Tracheal epithelial cell (primary cell): ENCODE measurements at places on chromosomes 2 and 18. TPM values are rescaled to one million over a fixed set of nuclear protein-coding genes. Genes with fewer than 3 reads are reported as not detected.

Gene FBXO48
- 0.24 and 0.64 TPM in 2 replicates for total RNA-seq

Gene ALPG
- total RNA-seq = under 0.01 TPM in 1 of 2 replicates, not detected in the other

Gene ASXL3
- under 0.01 and 0.72 TPM in 2 replicates for total RNA-seq

Gene RAB31
- 34.5 and 59.5 TPM in 2 replicates for total RNA-seq
